ENCODE measurements at places on chromosomes 1 and 21.

- DNase-seq = peak; percentile 10
Measured at GRCh38 chr1:169236143-169236542, 129.7 kb downstream of the ATP1B1 start.

DNA sequence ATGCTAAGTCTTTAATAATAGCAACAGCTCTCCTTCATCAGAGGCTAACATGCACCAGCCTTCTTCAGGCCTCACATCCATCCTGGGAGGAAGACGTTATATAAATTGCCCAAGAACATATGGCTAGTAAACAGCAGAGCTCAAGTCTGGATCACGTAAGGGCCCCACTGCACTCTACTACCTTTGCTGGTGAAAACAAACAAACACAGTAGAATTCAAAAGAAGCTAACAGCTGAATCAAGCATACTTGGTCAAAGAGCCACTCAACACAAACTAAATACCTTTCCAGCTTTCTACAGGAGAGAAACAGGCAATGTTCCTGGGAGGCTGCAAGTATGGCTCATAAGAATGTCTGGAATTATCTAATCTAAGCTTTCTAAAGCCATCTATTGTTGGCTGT is 66.0 kb downstream of the WLS start:
- no peak for DNase-seq

DNA sequence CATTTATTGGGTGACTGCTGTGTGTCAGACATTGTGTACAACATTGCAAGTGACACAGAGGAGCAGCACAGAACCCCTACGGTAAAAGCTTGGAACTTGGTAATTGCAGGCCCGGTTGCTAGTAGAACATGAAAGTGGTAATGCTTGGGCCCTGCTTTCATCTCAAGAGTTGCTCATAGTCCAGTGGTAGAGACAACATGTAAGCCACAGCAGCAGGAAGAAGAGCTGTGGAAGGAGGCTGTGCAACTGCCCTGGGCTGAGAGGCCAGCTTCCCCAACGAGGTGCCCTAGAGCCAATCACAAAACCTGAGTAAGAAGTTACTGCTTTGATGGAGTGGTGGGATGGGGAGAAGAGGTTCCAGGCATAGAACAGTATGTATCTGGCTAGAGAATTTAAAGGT is 18.4 kb downstream of the CNIH4 start:
- no peak for DNase-seq

GRCh38 chr1:162861101-162861500 is at the start of gene CCDC190:
CCDC190 (minus strand) TSS chr1:162861175; CDS start chr1:162859646, 1,529 bp downstream.
- DNase-seq = no peak

DNA sequence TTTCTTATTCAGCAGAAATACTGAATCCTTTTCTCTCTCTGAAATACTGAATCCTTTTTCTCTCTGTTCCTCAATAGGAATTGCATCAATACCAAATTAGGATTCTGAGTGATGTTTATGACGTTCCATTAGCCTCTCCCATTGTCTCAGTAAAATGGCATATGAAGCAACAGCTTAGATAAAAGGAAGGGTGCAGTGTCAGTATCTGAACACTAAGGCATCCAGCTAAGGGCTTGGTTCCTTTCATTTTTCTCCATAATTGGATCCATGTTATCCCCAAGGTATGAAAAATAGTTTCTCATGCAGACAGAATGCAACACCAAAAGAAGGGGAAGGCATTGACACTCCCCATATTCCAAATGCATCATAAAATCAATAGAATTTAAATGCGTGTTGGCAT is 61.5 kb upstream of the RAVER2 start:
- DNase-seq = no peak

DNA sequence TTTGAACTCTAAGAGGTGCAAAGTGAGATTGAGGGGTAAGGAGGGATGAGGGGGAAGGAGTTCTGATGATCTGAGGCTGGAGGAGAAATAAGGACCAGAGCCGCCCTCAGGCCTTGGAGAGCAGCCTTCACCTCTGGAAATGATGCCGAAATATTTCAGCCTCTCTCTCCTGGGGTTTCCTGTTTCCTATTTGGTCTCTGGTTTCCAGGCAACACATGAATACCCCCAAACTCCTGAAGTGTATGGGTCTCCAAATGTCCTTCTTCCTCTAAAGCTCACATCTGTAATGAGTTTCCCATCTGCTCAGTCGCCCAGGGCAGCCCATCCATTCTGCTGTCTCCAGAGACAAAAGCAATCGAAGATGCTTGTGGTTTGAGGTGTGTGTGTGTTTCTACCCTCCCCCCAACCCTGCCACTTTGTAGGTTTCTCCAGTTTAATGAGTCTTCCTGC is 52.0 kb upstream of the FAM20B start:
- no peak for DNase-seq

GRCh38 chr1:27906759-27907158 is 28.0 kb upstream of the SMPDL3B start:
- DNase-seq = no peak

GRCh38 chr1:9551984-9552383 is 12.7 kb downstream of the SLC25A33 start:
- DNase-seq = no peak

- DNase-seq = no peak
Measured at GRCh38 chr1:205030241-205030640, 12.8 kb upstream of the CNTN2 start.

- no peak for DNase-seq
Measured at GRCh38 chr1:53180226-53180625, 16.4 kb upstream of the CPT2 start.

GRCh38 chr1:155026588-155026987 is 7.0 kb downstream of the DCST2 start:
- DNase-seq = no peak

DNA sequence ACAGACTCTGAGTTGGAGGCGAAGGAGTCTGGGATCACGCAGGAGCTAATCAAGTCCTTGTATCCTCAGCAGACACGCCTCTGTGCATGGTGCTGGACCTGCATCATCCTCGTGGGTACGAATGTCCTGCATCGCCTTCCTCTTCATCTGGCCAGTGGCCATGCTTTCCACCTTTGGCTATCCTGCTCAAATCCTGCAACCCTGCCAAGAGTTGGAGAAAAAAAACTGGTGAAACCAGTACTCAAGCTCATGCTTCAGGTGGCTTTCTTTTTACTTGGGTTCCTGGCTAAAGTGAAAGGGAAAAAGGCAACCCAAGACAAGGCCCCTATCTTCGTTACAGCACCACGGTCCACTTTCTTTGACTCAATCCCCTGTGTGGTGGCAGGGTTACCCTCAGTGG is 8.9 kb downstream of the SETSIP start:
- DNase-seq = no peak

DNA sequence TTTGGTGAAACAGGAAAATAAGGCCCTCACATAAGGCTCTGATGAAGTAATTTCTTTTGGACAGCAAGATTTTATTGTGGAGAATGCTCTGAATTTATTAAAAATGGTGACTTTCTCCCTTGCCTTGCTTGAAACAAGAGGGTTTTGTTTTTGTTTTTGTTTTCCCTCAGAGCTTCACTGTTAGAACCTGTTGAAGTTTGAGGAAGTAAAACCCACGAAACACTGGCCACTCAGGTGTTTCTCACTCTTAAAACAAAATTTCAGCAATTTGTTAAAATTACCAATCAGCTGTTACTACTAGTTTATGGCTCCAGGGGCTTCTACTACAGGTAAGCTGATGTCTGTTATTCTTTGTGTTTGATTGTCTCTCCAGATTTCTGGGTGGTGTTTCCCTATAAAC is 112.6 kb upstream of the B3GALT2 start:
- DNase-seq = no peak

DNA sequence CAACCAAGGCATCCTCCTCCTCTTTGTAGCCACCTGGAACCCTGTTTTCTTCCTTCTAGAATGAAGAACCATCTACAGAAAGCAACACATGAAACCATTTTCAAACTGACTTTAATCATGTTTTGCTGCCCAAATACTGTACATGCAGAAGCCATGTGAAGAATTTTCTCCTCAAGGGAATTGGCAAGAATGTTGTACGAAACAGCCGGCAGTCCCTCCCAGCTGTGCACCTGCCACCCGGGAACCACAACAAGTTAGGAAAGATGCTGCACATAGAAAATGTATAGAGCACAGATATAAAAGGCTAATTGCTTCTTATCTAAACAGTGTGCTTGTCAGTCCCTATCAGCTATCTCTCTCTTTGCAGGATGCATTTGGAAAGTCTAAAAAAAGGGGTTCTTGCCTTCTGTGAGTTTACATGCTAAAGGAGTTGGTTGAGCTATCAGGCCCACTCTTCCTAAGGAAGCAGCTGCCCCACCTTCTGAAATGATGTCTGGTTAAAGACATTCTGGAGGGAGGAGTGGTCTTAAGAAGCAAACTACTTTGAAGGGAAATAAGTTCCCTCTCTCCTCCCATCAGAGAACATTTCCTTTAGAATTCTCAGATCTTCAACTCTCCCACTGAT is 44.8 kb downstream of the RIMS3 start:
- DNase-seq = no peak

All from dermis blood vessel endothelial cell (primary cell).